ENCODE measurements at places on chromosomes 1 and 21. TPM values are rescaled to one million over a fixed set of nuclear protein-coding genes. Genes with fewer than 3 reads are reported as not detected.
A peak's percentile ranks its signal among the peaks of the same experiment; 100 is the strongest.

GRCh38 chr1:21503706-21504377 lies 5.4 kb upstream of the ALPL start:
- DNase-seq = no peak

DNA sequence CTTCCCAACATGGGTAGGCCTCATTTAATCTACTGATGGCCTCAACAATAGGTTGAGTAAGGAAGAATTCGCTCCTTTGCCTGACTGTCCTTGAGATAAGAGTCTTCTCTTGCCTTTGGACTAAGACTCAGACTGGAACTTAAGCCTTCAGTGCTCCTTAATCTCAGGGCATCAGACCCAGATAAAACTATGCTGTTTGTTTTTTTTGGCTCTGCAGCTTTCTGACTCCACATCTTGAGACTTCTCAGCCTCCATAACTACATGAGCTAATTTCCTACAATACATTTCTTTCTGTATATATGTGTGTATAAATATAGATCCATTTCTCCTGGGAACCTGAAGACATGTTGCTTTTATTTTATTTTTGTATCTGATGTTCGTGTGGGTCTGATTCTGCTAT lies 1470.7 kb upstream of the PRMT6 start:
- no peak for DNase-seq

DNA sequence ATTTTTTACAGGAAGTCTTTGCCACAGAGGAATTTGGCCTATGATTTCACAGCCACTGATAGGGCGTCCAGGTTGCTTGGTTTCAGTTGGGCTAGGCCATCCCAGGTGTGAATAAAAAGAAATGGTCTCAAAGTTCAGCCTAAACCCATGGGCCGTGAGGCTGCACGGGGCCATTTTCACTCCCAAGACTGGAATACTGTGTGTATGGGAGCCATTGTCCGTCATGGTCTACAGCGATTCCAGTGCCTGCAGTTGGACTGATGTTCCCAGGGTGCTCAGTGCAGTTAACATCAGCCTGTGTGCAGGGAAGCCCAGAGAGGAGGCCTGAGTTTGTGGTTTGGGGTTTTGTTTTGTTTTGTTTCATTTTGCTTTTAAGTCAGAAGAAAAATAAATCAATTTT lies 133.2 kb downstream of the ADSS2 start:
- no peak for DNase-seq

GRCh38 chr1:246397046-246397445 lies 110.0 kb downstream of the SMYD3 start:
- no peak for DNase-seq

DNA sequence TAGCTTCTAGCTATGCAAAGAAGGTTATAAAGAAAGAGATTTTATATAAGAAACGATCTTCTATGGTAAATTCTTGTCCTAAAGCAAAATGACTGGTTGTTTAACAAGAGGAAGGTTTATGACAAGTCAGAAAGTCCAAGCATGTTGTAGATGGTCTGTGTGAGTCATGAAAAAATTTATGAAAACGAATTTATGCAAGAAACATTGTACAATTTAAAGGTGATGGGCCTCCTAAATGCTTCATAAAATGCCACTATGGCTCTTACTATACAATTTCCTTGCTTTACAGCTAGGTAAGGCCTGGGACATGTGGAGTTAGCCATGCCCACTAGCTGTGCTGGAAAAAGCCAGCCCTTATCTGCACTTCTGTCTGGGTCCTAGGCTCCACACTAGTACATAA lies 125.4 kb downstream of the PTGER3 start:
- no peak for DNase-seq

DCST2 gene
- 0.43 TPM for polyA plus RNA-seq

OR2L8 gene
- not detected for polyA plus RNA-seq

DNA sequence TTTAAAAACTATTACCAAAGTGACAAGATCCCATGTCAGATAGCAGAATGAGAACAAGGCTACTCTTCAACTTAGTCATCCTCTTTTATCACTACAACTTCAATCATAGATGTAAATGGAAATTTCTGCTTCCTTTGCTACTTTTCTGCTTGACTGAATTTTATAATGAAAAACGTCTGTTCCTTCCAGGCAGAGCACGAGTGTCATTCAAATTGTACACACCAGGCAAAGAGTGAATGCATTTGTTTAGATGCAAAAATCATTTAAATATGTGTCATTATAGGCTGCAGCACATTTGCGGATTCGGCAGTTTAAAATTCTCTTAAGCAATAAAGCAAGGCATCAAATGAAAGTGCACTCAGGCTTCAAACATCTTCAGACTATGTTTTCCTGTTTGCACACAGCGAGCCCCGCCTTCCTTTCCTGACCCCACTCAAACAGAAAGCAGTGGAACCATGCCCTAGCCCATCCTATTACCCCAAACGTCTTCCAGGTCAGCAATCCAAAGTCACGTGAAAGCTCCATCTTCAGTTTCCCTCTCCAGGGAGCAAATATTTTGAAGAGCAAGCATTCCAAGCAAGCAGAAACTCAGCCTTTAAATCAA lies 99.6 kb downstream of the APP start:
- DNase-seq = peak; percentile 47

DNA sequence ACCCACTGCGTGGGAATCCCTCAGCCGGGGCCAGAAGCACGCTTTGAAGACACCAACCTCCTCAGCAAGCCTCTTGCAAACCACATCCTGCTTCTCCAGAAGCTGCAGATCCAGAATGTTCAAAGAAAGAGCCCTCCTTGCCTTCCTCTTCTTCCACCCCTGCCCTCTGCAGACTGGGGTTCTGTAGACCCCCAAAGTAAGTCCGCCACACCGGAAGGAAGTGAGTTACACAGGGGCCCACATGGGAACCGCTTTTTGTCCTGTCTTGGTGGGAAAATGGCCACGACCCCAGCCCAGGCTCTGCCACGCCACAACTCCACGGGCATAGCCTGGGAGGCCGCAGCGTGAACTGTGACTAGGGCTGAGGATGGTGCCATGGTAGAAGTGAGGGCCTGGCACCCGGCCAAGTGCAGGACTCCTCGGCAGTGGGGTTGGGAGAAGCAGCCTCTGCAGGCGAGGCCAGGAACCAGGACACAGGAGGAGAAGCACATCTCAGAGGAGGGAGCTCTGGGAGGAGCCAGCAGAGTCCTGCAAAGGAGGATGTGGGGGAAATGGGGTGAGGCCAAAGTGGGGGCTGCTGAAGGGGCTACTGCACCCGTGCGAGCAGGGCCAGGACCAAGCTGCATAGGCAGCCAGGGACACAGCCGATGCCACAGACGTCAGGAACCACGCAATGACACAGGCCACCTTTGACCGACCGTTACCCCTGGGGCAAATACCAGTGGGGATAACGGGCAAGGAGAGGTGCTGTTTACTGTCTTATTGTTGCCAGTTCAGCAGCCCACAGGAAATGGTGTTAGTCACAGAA lies 30.9 kb downstream of the PDE9A start:
- DNase-seq = no peak

GRCh38 chr1:76587212-76587611 lies 280.1 kb upstream of the ST6GALNAC5 start:
- DNase-seq = no peak

- no peak for DNase-seq
Measured at GRCh38 chr1:64686828-64687724, 57.8 kb upstream of the RAVER2 start.

- peak; percentile 85 for DNase-seq
Measured at GRCh38 chr21:46661211-46661625, 25.7 kb downstream of the PRMT2 start.

NR0B2 gene
- 16.5 TPM for polyA plus RNA-seq

GPR61 gene
- polyA plus RNA-seq = not detected

- DNase-seq = no peak
Measured at GRCh38 chr1:178946855-178947676, 76.2 kb upstream of the ANGPTL1 start.

GRCh38 chr1:157241185-157241538 lies 103.0 kb upstream of the ETV3 start:
- peak; percentile 11 for DNase-seq

GRCh38 chr1:79177844-79178243 lies 171.3 kb upstream of the ADGRL4 start:
- DNase-seq = no peak

SELENBP1 gene
- 161 TPM for polyA plus RNA-seq

- no peak for DNase-seq
Measured at GRCh38 chr1:14954210-14954609, 199.3 kb upstream of the TMEM51 start.

DNA sequence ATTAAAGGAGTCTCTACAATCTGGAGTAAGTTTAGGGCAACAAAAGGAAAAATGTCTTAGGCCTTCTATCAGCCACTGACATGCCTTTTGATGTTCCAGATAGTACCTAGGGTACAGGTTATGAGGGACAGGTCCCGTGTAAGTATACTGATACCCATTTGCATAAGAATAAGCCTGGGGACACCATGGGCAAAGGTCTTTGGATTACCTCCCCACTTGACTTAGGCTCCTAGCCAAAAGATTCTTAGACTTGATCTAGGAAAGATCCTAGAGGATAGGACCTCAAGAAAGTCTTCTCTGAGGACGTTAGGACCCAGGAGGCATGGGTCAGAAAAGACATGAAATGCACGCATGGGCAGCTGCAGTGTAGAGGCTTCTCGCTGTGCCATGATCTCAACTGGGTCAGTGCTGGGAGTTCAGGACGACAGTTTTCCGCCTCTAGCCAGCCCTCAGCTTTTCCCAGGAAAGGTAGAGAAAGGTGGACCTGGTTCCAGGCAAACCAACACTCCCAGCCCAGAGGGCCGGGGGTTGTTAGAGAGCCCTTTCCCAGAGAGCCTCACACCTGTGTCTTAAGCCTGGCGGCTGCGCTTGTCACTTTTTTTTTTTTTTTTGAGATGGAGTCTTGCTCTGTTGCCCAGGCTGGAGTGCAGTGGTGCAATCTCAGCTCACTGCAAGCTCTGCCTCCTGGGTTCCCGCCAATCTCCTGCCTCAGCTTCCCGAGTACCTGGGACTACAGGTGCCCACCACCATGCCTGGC lies 26.6 kb downstream of the MSTO1 start:
- DNase-seq = no peak

- peak; percentile 56 for DNase-seq
Measured at GRCh38 chr1:244968471-244968871, 104.1 kb upstream of the HNRNPU start.

DNA sequence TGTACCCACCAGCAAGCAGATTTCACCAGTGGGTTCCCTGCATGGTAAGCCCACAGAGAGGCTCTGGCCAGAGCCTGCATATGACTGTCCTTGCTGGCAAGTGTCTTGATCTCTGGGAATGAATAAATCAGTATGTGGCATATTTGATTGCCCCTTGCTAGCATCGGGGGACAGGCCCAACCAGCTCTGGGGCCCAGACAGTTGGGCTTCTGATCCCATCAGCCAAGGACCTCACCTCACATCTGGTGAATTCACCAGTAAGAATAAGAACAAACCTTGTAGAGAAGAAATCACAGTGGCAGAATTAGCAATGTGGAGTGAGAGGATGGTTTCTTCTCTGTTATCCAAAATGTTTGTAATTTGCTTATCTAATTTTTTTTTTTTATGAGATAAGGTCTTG lies 15.9 kb downstream of the SLC1A7 start:
- DNase-seq = no peak

VSIG8 gene
- polyA plus RNA-seq = 8.1 TPM

DNA sequence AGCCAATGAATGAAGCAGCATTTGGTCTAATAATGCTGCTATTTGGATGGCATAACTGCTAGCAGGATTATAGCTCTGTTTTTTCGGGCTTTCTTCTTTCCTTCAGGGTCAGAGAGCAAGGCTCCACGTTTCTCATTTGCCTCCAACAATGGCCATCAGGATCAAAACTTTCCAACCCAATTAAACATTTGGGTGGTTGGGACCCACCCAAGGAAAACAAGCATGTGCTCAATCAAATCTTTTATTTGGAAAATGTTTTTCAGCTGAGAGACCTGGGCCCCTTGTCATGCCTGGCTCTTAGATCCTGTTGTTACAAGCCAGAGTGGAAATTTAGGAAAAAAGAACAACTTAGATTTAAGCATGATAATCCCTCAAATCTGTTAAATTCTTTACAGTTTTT lies 373.1 kb upstream of the USP24 start:
- no peak for DNase-seq

MKNK1 gene
- 17.5 TPM for polyA plus RNA-seq

GRCh38 chr1:153474347-153474746 lies 13.9 kb upstream of the S100A7 start:
- no peak for DNase-seq
